ENCODE measurements at places on chromosomes 3 and 15.

DNA sequence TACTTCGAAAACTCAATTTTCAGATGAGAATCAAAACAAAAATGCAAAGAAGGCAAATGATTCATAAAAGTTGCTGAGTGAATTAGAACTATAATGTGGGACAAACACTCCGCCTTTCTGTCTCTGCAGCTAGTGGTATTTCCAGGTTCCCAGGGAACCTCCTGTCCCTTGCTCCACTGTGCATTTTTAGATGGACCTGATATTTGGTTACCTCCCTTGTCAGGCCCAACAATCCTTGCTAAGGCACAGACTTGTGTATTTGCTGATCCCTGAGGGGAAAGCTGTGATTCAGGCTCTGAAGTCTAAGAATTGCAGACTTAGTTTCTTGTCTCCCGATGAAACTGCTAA lies 162.7 kb downstream of the LPP start:
- DNase-seq: peak; percentile 40

DNA sequence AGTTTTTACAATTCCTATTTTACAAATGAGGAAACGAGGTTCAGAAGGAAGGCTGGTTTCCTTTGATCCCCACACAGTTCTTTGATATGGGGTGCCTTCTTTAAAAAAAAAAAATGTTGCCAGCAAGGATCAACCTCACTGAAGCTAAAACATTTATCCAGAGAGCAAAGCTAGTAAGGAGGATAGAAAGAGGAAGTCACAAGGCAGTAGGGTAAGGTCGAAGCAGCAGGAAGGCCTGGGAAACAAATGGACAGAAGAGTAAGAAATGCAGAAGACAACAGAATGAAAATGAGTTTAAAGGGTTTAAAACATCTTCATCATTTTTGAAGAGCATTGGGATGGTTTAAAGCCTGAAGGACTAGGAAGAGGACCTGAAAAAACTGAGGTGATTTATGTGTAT lies 30.6 kb upstream of the CP start:
- DNase-seq: no peak

GRCh38 chr3:4270720-4271119 lies 32.4 kb upstream of the SETMAR start:
- DNase-seq: no peak

DNA sequence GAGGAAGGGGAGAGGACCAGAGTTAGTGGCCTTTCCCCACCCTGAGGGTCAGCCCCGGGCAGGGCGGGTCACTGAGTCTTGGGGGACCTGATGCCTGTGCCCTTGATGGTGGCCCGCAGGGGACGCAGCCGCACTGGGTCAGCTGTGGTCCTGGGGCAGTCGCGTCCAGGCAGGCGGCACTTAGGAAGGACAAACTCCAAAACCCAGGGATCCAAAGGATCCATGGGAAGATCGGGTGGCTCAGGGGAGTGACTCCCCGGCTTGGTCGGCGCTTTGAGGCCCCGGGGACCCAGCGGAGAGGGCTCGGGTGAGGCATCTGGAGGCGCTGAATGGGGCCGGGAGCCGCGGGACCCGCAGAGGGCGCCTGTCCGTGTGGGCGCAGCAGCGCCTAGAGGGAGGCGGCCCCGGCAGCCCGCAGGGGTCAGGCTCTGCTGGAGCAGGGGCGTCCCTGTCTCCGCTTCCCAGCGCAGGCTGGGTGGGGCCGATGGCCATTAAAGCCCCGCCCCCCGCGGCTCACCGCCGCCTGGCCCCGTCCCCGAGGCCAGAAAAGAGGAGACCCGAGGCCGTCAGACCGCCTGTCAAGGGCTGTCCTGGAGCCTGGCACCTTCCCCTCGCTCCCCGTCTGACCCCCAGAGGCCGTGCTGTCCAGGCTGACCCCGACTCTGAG lies 17.5 kb downstream of the CIDEC start:
- peak; percentile 63 for DNase-seq

GRCh38 chr3:80993241-80993945 lies 768.1 kb downstream of the GBE1 start:
- DNase-seq: no peak

GRCh38 chr15:24752354-24752753 lies 76.8 kb downstream of the NPAP1 start:
- no peak for DNase-seq

DNA sequence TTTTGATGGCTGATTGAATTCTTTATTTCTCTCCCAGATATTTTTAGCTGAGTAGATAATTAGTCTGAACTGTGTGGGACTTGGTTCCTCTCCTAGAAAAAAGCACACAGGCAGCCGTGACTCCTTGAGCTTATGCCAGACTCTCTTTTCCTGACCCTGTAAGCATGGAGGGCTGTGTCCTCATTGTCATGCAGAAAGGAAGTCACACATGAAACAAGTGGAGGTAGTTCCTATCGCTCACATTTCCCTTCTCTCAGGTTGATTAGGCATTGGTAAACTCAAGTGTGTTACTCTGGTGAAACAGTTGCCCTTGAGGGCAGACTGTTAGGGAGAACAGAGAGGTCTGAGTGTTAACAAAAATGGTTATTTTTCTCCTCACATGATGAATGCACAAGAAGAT lies 6.3 kb upstream of the RTP4 start:
- no peak for DNase-seq

DNA sequence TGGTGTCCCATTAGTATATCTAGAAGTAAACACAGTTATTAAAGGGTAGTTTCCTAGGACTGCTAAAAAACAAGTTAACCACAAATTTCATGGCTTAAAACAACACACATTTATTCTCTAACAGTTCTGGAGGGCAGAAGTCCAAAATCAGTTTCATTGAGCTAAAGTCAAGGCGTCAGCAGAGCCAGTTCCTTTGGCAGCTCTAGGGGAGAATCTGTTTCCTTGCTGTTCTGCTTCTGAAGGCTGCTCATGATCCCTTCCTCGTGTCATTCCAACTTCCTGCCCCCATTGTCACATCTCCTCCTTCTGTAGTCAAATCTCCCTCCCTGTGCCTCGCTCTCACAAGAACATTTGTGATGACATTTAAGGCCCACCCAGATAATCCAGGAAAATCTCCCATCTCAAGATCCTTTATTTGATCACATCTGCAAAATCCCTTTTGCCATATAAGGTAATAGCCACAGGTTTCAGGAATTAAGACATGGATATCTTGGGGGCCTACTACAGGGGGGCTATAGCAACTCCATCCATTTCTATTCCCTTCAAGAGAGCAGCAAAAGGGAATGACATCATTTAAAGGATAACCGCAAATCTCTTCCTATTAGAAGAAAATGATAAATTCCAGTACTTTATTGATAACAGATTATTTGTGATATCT lies 50.1 kb downstream of the GPR176 start:
- no peak for DNase-seq

GRCh38 chr3:161540594-161540993 lies 44.0 kb downstream of the OTOL1 start:
- DNase-seq: no peak

GRCh38 chr15:68695061-68695595 lies 116.3 kb downstream of the CORO2B start:
- DNase-seq: no peak

Data from fibroblast of mammary gland (primary cell).